ENCODE measurements at places on chromosomes 13 and 19. TPM values are rescaled to one million over a fixed set of nuclear protein-coding genes. Genes with fewer than 3 reads are reported as not detected.

GRCh38 chr19:39998501-39998900 lies 1.6 kb downstream of the ZNF546 start:
- no peak for DNase-seq

GRCh38 chr13:48902368-48902767 lies 73.3 kb upstream of the FNDC3A start:
- no peak for DNase-seq

DNA sequence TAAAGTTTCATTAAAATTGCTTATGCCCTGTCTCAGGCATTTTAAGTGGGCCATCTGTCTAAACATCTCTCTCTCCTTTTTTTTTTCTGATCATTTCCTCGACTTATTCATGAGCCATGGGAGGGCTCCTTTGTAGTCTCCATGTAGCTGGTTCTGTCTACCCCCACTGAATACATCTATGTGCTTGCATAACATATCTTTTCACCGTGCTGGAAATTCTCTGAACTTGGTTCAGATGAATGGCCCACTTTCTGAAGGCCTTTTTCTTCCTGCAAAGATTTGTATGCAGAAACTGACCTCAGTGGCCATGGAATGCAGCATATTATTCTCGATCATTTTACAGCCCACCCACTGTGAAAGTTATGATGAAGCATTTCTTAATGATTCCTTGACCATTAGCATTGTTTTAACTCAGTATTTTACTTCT lies 225.3 kb downstream of the GGACT start:
- no peak for DNase-seq

DNA sequence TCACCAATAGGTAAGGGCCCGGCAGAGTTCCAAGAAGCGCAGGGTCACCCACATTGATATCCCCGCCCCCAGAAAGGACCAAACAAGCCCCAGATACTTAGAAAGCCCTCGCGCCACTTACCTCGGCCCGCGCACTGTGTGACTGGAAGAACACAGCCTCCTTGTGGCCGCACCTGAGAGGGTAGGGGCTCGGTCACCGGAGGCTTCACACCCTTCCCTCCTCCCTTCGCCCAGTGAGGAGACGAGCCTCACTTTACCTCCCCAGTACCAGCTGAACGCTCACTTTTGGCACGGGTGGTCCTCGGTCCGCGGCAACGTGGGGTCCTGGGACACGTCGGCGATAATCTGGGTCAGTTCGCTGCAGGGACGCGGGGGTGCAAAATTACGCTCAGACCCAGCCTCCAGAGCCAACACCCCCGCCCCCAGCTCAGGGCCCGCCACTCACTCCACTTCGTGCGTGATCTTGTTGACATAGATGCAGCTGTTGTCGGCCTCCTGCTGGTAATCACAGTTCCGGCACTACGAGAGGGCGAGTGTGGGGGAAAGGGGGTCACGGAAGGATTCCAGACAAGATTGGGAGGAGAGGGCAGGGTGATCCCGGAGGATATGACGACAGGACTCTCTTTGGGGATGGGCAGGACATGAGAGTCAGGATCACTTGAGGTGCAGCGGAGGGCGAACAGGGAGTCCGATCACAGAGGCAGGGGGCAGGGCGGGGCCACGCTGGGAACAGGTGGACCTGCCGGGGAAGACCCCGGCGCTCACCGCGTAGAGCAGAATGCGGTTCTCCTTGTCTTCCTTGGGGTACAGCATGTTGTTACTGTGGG lies 568 bp downstream of the POLR2I start:
- DNase-seq = peak; percentile 46

C1QTNF9B gene
- 0.34 TPM for total RNA-seq

DNA sequence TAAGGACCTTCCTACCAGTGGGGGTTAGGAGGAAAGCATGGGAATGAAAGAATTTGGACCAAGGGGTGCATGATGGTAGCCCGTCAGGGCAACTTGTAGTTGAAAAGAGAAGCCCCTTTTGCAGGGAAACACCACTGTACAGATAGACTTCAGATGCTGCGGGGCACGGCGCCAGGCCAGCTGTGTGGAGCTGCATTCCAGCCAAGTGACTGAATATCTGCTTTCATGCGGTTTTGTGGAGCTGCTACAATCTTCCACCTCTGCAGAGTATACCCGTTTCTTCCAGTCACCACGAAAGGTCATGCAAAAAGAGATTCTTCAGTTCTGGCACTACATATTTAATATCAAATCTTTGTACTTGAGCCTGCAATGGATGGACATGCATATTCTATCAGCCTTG lies 104.7 kb downstream of the RGCC start:
- DNase-seq = peak; percentile 87

GRCh38 chr19:57888107-57888559 lies 704 bp downstream of the ZNF814 start:
- peak; percentile 17 for DNase-seq

DNA sequence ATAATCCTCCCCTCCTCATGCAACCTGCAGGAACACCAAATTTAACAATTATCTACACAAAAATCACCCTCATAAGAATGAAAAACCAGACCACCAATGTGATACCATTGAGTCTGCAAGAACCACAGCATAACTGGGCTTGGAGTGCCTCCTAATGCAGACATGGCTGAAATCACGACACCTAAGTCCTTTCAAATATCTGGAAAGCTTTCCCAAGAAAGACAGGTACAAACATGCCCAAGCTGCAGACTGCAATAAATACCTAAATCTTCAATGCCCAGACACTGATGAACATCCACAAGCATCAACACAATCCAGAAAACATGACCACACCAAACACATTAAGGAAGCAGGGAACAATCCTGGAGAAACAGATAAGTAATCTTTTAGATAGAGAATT lies 417.1 kb downstream of the LMO7 start:
- DNase-seq = no peak

- peak; percentile 16 for DNase-seq
Measured at GRCh38 chr13:104895521-104895920, 1639.9 kb downstream of the EFNB2 start.

DNA sequence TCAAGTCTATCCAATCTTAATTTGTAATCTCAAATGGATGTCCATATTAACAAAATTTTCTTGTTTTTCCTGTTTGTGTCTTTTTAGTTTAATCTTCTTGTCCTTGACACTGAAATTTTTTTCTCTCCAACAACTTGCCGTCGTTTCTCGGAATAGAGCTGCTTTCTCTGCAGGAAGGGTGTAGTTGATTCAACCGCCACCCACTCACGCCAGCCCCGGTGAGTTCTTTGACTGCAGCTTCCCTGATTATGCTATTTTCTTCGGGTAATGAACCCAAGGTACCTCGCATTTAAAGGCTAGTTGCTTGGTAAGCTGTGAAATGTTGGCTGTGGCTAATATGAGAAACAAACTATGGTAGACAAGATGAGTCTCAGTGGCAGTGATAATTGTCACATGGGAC lies 72.2 kb downstream of the DPRX start:
- DNase-seq = no peak

CALM3 gene
- total RNA-seq = 178 TPM

- DNase-seq = no peak
Measured at GRCh38 chr13:20291675-20292074, 59.6 kb upstream of the GJB6 start.

- no peak for DNase-seq
Measured at GRCh38 chr19:3019211-3019854, 9.7 kb downstream of the TLE2 start.

DNA sequence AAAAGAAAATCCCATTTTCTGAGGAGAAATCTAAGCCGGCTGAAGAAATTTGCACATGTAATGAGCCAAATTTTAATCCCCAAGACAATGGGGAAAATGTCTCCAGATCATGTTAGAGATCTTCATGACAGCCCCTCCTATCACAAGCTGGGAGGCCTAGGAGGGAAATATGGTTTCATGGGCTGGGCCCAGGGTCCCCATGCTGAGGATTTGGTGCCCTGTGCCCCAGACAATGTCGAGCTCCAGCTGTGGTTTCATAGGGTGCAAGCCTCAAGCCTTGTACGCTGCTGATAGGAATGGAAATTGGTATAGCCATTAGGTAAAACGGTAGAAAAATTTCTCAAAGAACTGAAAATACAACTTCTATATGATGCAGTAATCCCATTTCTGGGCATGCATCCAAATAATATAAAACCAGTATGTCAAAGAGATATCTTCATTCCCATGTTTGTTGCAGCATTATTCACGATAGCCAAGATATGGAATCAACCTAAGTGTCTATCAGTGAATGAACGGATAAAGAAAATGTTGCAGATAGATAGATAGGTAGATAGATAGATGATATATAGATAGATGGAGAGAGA lies 19.3 kb upstream of the FREM2 start:
- DNase-seq = no peak

DNA sequence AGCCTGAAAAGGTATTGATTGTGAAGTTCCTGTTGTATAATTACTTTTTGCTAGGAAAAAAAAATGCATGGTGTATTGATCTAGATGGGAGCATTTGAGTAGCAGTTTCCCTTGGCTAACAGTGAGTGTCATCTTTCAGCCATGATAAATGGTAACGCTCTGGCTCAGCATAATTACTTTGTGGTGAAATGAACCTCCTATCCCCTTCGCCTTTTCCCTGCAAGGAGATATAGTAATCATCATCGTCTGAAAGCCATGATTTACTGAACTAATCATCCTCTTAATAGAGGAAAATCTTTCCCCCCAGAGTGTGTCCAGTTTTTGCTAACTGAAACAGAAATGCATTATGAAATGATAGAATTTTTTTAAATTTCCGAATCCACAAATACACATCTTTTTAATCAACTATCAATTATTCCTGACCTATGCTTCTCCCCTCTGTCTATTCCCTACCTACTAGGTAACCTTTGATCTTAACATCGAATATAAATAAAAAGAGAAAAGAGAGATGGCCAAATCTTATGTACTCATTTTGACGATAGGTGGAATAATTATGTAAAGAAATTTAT lies 88.7 kb downstream of the MAB21L1 start:
- DNase-seq = no peak

DNA sequence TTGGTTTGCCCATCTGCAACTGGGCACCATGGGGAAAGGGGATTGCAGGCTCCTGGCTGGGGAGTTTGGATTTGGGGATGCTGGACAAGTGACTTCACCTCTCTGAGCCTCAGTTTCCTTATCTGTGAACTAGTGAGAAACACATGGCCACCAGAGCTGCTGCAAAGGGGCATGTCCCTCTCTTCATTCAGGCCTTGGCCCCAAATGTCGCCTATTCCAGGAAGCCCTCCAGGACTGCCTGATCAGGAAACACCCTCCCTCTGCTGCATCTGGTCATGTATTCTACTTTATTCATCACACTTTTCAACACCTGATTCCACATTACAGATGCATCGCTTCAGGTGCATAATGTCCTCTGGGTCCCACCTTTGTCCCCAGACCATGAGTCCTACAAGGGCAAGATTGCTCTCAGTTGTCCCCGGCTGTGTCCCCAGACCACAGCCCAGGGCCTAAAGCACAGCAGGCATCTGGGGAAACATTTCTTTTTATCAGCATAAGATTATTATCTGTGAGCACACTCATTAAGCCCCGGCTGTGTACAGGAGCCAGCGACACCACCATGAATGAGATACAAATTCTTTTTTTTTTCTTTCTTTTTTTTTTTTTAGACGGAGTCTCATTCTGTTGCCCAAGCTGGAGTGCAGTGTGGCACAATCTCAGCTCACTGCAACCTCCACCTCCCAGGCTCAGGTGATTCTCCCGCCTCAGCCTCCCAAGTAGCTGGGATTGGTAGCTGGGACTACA lies 37.5 kb downstream of the ARRDC2 start:
- no peak for DNase-seq

METTL21C gene
- total RNA-seq = not detected

LINGO3 gene
- 0.16 TPM for total RNA-seq

- no peak for DNase-seq
Measured at GRCh38 chr19:29645911-29646310, 19.4 kb upstream of the PLEKHF1 start.
